HFFc6 (cell line): ENCODE measurements at places on chromosomes 1 and 21. TPM values are rescaled to one million over a fixed set of nuclear protein-coding genes. Genes with fewer than 3 reads are reported as not detected.

- DNase-seq = peak; percentile 5
Measured at GRCh38 chr1:35876988-35877387, 6.0 kb upstream of the AGO1 start.

DNA sequence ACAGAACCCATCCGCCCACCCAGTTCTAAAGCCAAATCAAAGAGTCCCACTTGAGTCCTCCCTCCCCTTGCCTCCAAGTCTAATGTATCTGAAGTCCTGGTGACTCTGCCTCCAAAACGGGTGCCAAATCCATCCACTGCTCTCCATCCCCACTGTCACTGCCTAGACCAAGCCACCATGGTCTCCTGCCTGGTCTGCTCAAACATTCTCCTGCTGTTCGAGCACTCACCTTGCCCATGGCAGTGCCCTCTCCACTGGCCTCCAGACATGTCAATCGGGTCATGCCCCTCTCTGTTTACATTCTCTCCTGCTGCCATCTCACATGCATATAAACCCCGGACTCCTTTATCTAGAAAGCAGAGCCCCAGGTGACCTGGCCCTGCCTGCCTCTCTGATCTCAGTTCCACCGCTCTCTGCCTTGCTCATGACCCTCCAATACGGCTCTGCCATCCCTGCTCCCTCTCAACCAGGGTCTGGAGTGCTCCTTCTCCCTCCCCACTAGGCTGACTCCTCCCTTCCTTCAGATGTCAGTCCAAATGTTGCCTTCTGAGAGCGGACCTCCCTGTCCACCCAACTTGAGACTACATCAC, 32.1 kb upstream of the MX1 start:
- DNase-seq = no peak

DNA sequence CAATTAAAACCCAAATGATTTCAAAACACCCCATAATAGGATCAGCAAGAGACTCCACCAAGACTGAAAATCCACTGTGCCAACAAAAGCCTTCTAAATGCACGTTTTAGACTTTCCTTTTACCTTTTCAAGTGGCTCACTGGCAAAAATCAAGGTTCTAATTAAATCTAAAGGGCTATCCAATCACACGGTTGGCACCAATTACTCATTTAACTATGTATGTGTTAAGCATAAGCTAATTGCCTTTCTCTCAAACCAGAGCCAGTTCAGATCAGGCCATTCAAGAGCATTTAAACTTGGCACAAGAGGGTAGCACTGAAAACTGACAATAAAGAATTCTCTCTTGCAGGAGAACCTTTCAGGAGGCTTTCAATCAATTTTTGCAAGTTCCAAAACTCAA, 139.5 kb downstream of the RGS7 start:
- DNase-seq = no peak

TMEM125 gene
- total RNA-seq = 0.13 TPM in 1 of 2 replicates, not detected in the other

- no peak for DNase-seq
Measured at GRCh38 chr1:170872663-170873062, 62.7 kb upstream of the MROH9 start.

- no peak for DNase-seq
Measured at GRCh38 chr1:236127045-236127444, 15.3 kb upstream of the GPR137B start.
